CD4-positive, alpha-beta T cell (primary cell): ENCODE measurements at places on chromosomes 11 and 22.

DNA sequence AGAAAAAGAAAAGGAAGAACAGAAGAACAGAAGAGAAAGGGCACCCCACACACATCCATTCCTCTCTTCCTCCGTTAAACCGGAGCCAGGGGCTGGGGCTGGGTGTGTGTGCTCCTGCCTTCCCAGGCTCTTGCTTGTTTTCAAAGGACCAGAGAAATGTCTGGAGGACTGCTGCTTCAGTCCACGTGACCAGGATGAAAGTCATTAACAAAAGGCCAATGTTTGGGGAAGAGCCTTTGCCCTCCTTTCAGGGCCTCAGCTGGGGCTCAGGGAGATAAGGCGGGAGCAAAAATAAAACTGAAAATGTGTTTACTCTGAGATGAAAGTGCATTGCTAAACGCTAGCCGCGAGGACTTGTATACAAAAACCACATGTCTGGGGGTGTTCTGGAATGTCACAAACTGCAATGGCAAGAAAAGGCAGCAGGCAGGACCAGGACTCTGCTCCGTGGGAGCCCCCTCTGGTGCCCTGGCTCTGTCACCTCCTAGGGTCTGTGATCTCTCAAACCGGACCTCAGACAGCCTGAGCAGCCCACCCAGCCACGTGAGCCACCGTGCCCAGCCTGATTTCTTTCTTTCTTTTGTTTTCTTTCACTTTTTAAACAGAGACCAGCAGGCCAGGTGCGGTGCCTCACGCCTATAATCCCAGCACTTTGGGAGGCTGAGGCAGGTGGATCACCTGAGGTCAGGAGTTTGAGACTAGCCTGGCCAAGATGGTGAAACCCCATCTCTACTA lies 31.6 kb upstream of the MYH9 start:
- no peak for DNase-seq

GRCh38 chr22:45318558-45319323 lies 9.0 kb downstream of the FAM118A start:
- peak; percentile 33 for DNase-seq

DNA sequence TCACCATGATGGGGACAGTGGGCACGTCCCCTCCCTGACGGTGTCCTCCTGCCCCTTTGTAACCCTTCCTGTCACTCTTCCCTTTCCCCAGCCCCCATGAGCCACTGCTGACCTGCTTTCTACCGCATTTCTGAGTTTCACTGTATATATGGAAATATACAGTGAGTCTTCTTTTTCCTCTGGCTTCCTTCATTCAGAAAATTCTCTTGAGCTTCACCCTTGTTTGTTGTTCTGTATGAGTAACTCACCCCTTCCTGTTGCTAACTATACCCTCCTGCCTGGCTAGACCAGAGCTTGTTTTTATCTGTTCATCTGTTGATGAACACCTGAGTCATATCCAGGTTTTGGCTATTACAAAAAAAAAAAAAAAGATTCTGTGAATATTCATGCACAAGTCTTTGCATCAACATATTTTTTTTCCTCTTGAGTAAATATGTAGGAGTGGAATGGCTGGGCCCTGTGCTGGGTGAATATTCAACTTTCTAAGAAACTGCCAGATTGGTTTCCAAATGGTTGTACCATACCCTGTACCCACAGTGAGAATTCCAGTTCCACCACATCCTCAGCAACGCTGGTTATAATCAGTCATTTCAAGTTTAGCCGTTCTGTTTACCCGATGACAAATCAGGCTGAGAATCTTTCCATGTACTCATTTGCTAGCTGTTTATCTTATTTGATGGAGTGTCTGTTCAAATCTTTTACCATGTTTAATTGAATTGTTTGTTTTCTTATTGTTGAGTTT lies 62.0 kb downstream of the IGF2 start:
- no peak for DNase-seq

DNA sequence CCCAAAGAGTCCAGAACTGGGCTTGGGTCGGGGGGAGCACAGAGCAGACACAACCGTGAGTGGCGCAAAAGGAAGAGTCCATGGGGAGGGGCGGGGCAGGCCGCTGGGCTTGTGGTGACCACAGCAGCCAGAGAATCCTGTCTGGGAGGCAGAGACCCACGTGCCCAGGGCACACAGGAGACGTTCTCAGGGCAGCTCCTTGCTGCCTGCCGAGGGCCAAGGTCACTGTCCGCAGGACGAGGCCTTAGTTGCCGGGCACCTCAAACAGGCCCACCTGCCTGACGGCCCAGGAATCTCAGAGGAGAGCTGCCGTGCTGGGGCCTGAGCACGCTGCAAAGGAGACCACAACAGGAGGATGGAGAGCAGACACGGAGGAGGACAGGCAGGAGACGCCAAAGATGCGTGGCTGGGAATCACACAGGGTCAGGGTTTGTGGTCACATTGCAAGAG lies 87.8 kb downstream of the MYEOV start:
- DNase-seq: no peak

GRCh38 chr11:129251067-129251466 lies 58.9 kb upstream of the ARHGAP32 start:
- no peak for DNase-seq

- no peak for DNase-seq
Measured at GRCh38 chr11:107860688-107861087, 2.1 kb upstream of the SLC35F2 start.

- no peak for DNase-seq
Measured at GRCh38 chr11:70951139-70951804, 301.1 kb downstream of the SHANK2 start.

DNA sequence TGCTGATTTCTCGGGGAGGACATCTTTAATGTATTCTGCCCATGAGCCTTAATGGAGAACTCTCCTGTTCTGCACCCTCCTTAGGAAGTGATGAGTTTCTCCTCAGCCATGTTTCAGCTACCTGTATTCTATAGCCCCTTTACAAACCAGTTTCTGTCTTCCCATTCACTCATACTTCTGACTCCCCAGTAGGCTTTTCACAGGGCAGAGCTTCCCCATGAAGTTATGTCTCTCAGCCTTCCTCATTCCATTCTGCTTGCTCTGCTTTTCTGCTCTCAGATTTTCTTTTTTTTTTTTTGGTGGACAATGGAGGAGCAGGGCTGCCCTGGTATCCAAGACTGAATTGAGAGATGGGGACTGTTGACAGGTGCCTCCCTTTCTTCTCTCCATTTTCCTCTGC lies 4.3 kb upstream of the OR52R1 start:
- no peak for DNase-seq

DNA sequence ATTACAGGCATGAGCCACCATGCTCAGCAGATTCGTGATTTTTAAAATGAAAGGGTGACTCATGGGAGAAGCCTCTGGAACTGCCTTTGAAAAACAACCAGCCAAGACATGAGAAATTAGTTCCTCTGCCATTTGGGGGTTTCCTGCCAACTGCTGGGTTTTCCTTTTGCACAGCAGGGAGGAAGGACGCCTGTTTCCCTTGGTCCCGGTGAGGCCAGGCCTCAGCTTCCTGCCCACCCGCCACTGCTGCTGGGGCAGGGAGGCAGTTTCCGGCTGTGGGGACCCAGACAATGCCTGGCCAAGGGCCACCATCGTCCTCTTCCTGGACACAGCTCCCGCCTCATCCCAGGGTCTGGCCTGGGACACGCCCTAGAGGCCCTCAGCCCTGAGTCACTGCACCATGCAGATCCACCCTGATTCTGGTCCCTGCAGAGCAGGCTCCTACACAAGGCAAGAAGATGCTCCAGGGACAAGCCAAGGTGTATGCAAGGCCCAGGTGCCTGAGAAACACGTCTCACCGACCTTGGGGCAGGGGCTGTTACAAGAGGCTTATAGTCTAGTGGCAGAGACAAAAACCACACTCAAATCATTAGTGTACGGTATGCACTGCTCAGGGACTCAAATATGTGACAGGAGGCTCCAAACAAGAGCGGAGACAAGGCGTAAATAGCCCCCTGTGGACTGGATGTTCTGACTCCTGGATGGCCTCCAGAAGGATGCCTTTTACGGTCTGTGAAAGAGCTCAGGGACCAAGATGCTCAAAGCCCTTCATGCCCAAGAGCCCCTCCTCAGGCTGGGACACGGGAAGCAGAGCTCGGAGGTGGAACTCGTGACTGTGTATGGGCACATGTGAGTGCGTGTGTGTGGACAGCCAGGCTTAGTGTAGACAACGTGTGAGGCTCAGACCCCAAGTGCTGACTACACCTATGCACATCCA lies 10.0 kb downstream of the PPM1F start:
- DNase-seq: peak; percentile 61

DNA sequence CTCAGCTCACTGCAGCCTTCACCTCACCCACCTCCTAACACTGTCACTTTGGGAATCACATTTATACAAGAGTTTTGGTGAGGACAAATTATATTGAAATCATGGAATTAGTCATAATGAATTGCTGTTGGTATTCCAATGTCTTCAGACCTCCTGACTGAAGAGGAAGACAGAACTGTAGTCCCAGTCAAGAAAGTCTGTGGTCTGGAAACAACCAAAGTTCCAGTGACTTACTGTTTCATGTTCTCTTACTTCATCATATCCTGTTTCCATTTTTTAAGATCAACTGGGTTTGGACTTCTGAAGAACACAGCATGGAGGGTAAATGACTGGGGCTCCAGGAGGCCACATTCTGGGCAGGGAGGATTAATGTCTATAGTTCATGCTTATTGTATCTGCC lies 43.0 kb upstream of the HIPK3 start:
- DNase-seq: no peak

DNA sequence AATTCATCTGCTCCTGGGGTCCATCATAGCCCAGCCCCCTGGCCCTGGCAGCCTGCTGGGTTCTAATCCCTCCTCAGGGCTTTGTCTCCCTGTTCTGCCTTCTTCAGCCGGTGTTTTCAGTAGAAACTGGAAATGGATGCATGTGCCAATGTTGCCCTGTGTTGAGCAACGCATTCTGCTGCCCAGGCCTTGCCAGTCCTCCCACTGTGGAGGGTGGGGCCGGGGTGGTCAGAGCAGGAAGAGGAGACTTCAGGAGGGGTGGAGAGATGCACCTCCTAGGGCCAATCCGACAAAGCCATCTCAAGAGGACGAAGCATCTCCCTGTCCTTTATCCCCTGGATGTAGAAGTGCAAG lies 27.6 kb upstream of the ZBTB16 start:
- no peak for DNase-seq

DNA sequence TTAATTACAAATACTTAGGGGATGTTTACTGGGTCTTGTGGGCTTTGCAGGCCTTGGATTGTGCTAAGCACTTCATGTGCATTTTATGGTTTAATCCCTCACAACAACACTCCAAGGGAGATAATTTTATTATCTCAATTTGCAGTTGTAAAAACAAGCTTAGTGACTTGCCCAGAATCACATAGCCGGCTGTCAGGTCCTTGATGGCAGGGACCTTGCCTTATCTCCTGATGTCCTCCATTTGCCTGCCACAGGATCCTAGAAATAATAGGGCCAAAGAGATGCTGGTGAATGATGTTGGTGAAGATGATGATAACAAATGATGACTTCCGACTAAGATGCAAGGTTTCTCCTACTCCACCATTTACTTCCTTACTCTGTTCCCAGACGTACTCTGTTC lies 385.4 kb downstream of the TMEM135 start:
- DNase-seq: no peak

- no peak for DNase-seq
Measured at GRCh38 chr11:106474274-106474673, 396.8 kb downstream of the AASDHPPT start.

DNA sequence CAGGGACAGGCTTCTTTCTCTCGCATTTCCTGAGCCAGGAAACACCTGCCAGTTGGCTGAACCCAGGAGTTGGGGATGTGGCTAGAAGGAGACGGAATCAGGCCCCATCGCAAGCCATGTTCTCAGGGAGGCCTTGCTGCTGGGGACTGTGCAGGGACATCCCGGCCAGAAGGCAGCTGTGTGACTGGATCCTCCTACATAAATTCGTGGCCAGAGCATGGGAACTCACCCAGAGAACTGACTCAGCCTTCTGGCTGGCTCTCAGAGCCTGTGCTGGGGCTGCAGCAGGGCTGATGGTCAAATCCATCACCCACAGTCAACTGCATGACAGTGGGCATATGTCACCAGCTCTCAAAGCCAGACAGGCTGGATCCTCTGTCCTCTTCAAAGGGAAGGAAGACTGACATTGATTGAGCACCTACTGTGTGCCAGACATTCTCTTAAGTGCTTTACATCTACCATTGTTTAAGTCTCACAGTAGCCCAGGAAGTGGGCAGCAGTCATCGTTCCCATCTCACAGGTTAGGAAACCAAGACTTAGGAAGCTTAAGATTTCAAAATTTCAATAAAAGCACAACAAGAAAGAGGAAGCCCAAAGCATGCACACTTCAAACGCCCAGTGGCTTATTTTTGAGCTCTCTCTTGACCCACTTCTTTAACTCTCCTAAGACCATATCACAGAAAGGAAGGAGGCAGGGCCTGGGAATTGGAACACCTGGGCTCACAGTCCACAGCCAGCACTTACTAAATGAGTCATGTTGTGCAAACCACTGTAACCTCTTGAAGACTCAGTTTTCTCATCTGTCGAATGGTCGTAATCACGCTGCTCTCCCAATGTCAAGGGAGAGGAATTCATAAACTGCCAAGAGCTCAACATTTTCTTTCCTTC lies 30.9 kb upstream of the CACNG2 start:
- DNase-seq: no peak

DNA sequence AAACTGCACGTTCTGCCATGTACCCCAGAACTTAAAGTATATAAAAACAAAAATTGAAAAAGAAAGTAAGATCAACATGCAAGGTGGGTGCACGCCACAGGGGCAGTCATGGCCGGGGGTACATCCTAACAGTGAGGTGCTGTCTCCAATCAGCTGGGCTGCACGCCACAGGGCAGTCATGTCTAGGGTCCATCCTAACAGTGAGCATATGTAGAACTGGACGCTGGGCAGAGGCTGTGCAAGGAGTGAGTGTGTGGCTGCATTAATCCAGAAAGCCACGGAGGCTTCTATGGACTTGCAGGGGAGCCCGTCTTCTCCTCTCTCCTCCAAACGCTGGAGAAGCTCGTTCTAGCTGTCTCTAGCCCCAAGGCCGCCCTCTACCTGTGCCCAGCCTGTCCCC lies 1105.0 kb downstream of the BRD1 start:
- no peak for DNase-seq

- no peak for DNase-seq
Measured at GRCh38 chr11:27857014-27857413, 156.8 kb upstream of the BDNF start.

DNA sequence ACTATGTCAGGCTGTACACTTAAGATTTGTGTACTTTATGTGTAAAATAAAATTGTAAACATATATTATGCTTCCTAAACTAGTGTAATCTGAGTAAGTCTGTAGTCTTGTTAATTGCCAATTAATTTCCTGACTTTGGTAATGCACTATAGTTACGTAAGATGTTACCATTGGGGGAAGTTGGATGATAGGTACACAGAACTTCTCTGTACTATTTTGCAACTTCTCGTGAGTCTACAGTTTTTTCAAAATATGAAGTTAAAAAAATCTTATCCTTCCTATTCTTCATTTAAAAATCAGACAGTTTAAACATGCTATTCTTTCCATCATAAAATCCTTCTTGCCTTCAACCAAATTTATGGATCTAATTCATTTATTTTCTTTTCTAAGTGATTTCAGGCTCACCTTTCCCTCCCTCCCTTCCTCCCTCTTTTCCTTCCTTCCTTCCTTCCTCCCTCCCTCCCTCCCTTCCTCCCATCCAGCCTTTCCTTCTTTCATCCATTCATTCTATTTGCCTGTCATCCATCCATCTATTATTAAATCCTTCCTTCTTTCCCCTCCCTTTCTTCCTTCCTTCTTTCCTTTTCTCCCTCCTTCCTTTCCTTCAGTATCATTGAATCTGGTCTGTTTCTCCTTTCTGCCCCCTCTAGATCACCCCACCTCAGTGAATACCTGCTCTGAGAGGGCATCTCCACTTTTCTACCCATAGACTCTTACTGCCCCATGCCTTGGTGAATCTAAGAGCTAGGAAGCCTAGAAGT lies 22.1 kb upstream of the ASCC2 start:
- DNase-seq: no peak

- DNase-seq: no peak
Measured at GRCh38 chr22:37233751-37234631, 10.1 kb downstream of the RAC2 start.
